ENCODE measurements at places on chromosomes 2 and 18.

- DNase-seq, result no peak
Observed at GRCh38 chr2:169361706-169362117, 622 bp downstream of the LRP2 start.

- no peak for DNase-seq
Observed at GRCh38 chr2:147663153-147663961, 181.5 kb upstream of the ACVR2A start.

DNA sequence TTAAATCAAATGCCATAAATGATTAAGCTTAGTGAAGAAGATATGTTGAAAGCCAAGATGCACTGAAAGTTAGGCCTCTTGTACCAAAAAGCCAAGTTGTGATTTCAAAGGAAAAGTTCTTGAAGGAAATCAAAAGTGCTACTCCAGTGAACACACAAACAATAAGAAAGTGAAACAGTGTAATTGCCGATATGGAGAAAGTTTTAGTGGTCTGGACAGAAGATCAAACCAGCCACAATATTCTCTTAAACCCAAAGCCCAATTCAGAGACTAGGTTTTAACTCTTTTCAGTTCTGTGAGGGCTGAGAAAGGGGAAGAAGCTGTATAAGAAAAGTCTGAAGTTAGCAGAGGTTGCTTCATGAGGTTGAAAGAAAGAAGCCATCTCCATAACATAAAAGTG is 101.8 kb upstream of the RPE start:
- DNase-seq, result no peak

- DNase-seq, result no peak
Observed at GRCh38 chr2:151315381-151315903, 26.0 kb upstream of the NMI start.

GRCh38 chr18:65423776-65424175 is 327.0 kb upstream of the CDH7 start:
- no peak for DNase-seq

- no peak for DNase-seq
Observed at GRCh38 chr18:12769644-12770440, 67.0 kb downstream of the PSMG2 start.

DNA sequence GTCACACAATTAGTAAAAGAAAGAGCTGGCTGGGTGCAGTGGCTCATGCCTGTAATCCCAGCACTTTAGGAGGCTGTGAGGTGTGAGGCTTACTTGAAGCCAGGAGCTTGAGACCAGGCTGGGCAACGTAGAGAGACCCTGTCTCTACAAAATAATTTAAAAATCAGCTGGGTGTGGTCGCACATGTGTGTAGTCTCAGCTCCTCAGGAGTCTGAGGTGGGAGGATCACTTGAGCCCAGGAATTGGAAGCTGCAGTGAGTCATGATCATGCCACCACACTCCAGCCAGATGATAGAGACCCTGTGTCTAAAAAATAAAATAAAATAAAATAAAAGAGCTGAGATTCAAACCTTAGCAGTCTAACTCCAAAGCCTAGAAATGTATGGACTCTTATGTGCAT is 39.0 kb upstream of the NEDD4L start:
- no peak for DNase-seq

- no peak for DNase-seq
Observed at GRCh38 chr18:61388010-61388409, 54.8 kb downstream of the CDH20 start.

DNA sequence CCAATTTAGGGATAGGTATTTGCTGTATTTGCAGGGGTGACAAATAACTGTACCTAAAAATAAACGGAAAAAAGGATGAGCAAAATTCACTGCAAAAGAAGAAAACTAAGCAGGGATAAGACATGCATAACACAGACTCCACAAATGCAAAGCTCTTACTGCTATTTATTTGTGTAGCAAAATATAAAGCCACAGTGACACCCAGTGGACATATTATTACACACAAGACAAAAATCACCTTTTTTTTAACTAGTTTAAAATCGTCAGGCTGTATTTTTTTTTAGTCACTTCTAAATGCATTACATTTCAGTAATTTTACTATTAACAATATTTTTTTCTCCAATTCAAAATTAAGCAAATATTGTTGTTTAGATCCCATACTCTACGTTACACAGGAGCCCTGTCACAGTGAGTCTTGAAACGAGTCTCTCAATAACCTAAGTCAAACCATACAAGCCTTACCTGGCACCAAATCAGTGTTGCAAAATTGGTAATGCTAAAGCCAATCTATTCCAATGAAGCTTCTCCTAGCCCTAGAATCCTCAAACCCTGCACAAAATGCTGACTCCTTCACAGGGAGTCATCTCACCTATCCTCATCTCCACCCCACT is 23.7 kb downstream of the METTL4 start:
- DNase-seq, result no peak

Measured in stimulated activated CD8-positive, alpha-beta memory T cell treated with anti-CD3 and anti-CD28 coated beads, Interleukin-15, amount 100 ng/mL, for 24 hours (primary cell).